ENCODE measurements at places on chromosomes 7 and 10.

GRCh38 chr7:108358553-108358952 lies 97.7 kb downstream of the NRCAM start:
- no peak overlapping the region for H3K4me3 ChIP-seq
- H3K36me3 ChIP-seq: no peaks in the 10 kb centered on the region
- H3K4me1 ChIP-seq: no peaks in the 10 kb centered on the region
- no peak for DNase-seq

- no peaks in the 10 kb centered on the region for H3K36me3 ChIP-seq
- no peak overlapping the region for H3K4me3 ChIP-seq
- H3K27me3 ChIP-seq: no peaks in the 10 kb centered on the region
- no peak overlapping the region for H3K27ac ChIP-seq
These were observed 159.7 kb downstream of the SGMS1 start for GRCh38 chr10:50464004-50464409.

DNA sequence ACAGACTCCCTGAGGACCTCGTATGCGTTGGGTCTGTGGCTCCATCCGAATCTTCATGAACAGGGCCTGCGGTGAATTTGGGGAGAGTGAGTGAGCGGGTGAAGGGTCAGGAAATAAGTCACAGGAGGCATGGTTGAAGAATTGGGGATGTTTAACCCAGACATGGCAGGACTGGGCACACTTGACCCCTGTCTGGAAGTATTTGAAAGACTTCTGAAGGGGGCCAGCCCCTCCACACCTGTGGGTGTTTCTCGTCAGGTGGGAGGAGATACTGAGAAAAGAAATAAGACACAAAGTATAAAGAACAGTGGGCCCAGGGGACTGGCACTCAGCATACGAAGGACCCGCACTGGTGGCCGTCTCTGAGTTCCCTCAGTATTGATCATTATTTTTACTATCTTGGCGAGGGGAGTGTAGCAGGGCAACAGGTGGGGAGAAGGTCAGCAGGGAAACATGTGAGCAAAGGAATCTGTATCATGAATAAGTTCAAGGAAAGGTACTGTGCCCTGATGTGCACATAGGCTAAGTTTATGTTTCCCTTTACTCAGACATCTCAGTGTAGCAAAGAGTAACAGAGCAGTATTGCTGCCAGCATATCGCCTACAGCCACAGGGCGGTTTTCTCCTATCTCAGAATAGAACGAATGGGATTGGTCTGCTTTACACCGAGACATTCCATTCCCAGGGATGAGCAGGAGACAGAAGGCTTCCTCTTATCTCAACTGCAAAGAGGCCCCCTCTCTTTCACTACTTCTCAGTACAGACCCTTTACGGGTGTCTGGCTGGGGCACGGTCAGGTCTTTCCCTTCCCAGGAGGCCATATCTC lies 38.2 kb upstream of the PFKFB3 start:
- H3K27me3 ChIP-seq: no peaks in the 10 kb centered on the region
- DNase-seq: no peak
- peak overlapping the region; percentile 42 for H3K4me3 ChIP-seq
- no peaks in the 10 kb centered on the region for H3K36me3 ChIP-seq

- H3K36me3 ChIP-seq: no peaks in the 10 kb centered on the region
- no peak for DNase-seq
- no peak overlapping the region for H3K27ac ChIP-seq
- no peaks in the 10 kb centered on the region for H3K27me3 ChIP-seq
- H3K4me3 ChIP-seq: no peak overlapping the region
These were observed 49.6 kb downstream of the ASB13 start for GRCh38 chr10:5616836-5617235.

- DNase-seq: no peak
- no peak overlapping the region for H3K27ac ChIP-seq
- H3K4me1 ChIP-seq: no peaks in the 10 kb centered on the region
- H3K27me3 ChIP-seq: no peaks in the 10 kb centered on the region
- H3K4me3 ChIP-seq: no peak overlapping the region
- H3K36me3 ChIP-seq: peaks cover 6% of the 10 kb centered on the region
These were observed 279.3 kb upstream of the MTPN start for GRCh38 chr7:136256491-136256890.

DNA sequence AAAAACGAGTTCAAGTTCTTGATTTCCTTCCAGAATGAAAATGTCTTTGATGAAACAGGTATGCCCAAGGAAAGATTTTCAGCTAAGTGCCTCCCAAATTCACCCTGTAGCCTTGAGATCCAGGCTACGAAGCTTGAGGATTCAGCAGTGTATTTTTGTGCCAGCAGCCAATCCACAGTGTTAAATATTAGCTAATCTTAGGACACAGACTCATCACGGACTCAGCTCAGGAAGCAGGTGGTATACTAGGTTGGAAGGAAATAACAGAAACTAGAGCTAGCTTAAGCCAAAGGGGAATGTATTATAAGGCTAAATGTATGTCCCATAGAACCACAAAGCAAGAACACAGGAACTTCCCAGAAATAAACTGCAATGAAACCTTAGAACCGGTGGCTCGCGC lies 151.0 kb upstream of the PRSS1 start:
- H3K27ac ChIP-seq: no peak overlapping the region
- no peaks in the 10 kb centered on the region for H3K4me1 ChIP-seq
- no peaks in the 10 kb centered on the region for H3K36me3 ChIP-seq
- no peaks in the 10 kb centered on the region for H3K27me3 ChIP-seq
- H3K4me3 ChIP-seq: no peak overlapping the region

DNA sequence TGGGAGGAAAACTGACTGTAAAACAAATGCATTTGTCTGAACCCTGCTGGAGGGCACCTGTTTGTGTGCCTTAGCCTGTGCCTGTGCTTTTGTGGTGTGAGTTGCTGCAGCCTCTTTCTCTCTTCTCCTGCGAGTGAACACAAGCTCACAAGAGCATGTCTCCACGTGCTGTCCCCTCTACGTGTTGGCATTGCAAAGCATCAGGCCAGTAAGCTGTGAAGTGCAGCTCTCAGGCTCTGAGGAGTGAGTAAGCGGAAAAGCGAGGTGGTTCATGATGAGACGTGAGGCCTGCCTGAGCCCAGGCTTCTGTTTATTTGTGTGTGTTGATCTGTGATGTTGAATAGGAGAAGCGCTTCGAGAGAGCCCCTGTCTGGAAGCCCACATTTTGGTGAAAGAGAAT lies 85.6 kb upstream of the PDCD4 start:
- H3K4me3 ChIP-seq: no peak overlapping the region
- DNase-seq: no peak
- peak overlapping the region; percentile 9 for H3K27ac ChIP-seq
- peaks cover 16% of the 10 kb centered on the region for H3K4me1 ChIP-seq

Measured in neural progenitor cell (in vitro differentiated cells).